NCI-H446 treated with DMSO at 0.1 percent for 48 hours (cell line): ENCODE measurements at places on chromosomes 11 and 22.

GRCh38 chr22:27639248-27640086, 162.1 kb downstream of the MN1 start:
- no peak for DNase-seq

GRCh38 chr22:26281941-26282340, 112.7 kb downstream of the SEZ6L start:
- no peak for DNase-seq

DNA sequence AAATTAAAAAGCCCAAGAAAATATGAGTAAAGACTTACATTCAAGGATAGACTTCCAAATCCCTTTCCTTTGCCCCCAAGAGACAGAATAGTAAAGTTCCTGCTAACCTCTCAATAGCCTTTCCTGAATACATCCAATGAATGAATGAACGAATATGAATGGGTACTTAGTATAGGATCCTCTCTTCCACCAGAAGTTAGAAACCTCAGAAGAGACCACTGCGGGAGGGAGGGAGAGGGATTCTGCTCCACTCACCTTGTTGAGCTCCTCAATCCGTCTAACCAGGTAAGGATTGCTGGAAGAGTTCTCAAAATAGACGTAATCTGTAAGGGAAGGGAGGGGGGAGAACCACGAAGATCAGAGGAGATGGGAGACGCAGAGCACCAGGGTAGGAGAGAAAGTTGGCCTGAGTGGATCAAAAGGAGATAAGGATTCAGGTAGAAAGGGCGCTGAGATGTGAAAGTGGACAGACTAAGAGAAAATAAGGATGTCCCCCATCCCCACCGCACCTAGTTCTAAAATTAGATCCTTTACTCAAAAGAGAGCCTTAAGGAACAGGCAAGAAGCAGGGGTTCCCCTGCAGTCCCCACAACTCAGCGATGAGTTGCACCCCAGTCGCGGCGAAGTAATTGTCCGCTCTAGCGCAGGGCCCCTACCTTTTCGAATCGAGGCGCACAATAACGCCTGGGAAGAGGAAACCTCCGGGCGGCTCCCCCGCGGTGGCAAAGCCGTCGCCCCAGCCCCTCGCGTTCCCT, 1.1 kb downstream of the MTA2 start:
- DNase-seq = no peak

GRCh38 chr11:64753019-64753379, 6.8 kb downstream of the PYGM start:
- no peak for DNase-seq
